ENCODE measurements at places on chromosomes 5 and 9. TPM values are rescaled to one million over a fixed set of nuclear protein-coding genes. Genes with fewer than 3 reads are reported as not detected.
A peak's percentile ranks its signal among the peaks of the same experiment; 100 is the strongest.

Gene DNM1
- total RNA-seq: 0.63 TPM

Gene SLC25A25
- total RNA-seq: 17.1 TPM

Gene CCL19
- total RNA-seq: not detected

Gene FUT7
- total RNA-seq: 1.3 TPM

Gene DIPK1B
- total RNA-seq: not detected

Gene PFN3
- not detected for total RNA-seq

Gene PCDHAC2
- not detected for total RNA-seq

Gene BARHL1
- not detected for total RNA-seq

Gene TLX3
- not detected for total RNA-seq

Gene UNC13B
- 4.6 TPM for total RNA-seq

Gene ACER2
- 1.8 TPM for total RNA-seq

Gene NDUFS4
- 68.5 TPM for total RNA-seq

- no peak for DNase-seq
Observed at GRCh38 chr5:16051246-16051755, 128.3 kb downstream of the MARCHF11 start.

- no peak for DNase-seq
Observed at GRCh38 chr9:132366481-132366880, 11.7 kb upstream of the SETX start.

- DNase-seq: no peak
Observed at GRCh38 chr9:16848179-16848578, 22.3 kb downstream of the BNC2 start.

DNA sequence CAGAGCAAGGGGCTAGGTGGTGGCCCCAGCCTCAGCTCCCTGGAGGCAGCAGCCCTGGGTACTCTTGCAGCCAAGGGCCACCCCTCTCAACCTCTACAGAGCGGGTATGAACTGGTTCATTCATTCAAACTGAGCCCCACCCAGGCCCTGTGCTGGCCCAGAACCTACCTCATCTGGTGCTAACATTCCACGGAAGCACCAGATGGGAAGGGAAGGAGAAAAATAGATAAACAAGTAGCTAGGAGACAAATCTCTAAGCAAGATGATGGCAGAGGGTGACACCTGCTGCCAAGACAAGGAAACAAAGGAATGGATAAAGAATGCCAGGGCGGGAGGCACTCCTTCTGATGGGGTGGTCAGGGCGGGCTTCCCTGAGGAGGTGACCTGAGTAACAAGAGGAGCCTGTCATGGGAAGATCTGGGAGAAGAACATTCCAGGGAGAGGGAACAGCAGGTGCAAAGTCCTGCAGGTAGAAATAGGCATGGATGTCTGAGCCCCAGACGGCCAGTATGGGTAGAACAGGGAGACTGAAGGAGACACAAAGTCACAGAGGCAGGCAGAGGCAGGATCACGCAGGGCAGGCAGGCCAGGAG is 6.1 kb downstream of the ST6GALNAC4 start:
- DNase-seq: no peak

DNA sequence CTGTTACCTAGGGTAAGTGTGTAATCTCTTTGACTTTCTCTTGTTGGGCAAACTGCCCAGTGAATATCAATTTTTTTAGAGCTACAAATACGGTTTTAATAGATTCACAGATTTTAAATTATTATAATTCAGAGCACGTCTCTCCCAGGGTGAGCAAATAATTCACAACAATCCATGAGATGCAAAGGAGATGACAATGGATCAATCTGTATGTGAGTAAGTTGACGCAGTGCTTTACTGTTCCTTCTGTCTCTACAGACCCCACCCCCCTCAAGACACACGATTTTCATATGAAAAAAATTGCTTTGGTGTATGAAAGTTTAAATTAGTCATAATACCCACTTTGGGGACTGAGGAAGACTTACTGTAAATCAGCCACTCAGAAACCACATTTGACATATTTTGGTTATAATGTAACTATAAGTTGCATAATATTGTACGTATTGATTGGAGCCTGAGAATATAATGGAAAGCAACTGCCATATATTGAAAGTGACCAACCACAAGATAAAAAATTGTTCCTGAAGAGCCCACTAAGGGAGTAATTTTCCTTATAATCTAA is 201.7 kb downstream of the BNC2 start:
- DNase-seq: no peak

DNA sequence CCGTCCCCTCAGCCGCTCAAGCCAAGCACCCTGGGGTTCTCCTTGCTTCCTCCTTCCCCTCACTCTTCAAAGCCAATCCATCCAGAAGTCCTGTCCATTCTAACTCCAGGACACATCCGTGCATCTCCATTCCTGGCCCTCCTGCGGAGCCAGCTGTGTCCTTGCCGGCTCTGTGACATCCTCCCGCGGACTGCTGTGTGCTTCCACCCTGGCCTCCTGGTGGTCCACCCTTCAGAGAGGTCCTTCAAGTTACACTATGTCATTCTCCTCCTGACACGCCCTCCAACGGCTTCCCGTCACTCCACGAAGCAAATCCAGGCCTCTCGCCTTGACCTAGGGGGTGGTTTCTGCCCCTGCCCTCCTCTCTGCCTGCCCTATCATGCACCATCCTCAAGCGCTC is 13.0 kb upstream of the SCGB3A1 start:
- no peak for DNase-seq

- DNase-seq: no peak
Observed at GRCh38 chr9:132008855-132009812, 70.5 kb downstream of the MED27 start.

DNA sequence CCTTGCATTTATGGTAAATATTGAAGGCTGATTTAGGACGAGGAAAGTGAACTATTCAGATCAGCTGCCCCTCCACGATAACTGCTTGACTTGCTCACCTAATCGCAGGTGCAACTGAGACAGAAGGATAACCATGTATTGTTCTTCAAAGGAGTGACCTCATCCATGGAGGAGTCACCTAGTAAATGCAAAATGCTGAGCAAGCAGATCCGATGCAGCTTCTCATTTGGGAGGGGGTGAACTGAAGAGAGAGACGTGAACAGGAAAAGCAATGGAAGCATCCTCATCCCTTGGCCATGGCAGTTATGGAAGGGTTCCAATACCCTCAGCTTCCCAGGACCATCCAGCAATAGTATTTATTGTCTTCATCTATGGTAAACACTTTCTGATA is 47.5 kb downstream of the RASGRF2 start:
- DNase-seq: peak; percentile 54

GRCh38 chr9:36433386-36433785 is 33.3 kb upstream of the RNF38 start:
- DNase-seq: no peak

DNA sequence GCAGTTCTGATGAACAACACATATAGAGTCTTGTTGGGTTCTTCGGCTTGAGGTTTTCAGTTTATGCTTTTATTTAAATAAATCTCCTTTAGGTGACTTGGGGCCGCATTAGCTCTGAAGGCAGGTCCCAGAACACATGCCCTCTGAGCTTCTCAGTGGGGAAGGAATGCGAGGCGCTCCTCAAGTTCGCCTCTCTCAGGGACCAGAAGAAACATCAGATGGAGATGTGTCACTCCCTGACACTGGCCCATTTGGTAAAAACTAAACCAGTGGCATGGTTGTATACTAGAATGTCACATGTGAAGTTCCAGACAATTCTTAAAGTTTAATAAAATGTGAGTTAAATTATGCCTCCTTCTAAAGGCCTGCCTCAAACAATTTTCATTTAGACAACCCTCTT is 1.9 kb downstream of the MACROH2A1 start:
- no peak for DNase-seq

- no peak for DNase-seq
Observed at GRCh38 chr5:2864515-2865105, 113.1 kb upstream of the IRX2 start.

- DNase-seq: no peak
Observed at GRCh38 chr5:33439905-33440481, 772 bp upstream of the TARS1 start.

DNA sequence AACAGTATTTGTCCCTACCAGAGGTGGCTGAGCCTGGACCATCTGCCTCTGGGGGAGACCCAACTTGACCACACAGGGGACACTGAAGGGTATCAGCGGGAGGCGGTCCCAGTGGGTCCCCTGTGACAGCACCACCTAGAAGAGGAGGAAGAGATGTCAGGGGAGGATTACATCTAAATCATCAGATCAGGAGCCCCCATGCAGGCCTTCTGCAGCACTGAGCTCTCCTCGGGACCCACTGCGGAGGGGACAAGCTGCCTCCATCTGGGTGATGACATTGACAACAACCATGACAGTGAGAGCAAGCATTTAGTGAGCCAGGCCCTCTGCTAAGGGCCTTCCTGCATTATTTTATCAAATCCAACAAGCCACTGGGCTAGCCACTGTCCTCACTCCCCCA is 12.3 kb downstream of the ORM2 start:
- no peak for DNase-seq

DNA sequence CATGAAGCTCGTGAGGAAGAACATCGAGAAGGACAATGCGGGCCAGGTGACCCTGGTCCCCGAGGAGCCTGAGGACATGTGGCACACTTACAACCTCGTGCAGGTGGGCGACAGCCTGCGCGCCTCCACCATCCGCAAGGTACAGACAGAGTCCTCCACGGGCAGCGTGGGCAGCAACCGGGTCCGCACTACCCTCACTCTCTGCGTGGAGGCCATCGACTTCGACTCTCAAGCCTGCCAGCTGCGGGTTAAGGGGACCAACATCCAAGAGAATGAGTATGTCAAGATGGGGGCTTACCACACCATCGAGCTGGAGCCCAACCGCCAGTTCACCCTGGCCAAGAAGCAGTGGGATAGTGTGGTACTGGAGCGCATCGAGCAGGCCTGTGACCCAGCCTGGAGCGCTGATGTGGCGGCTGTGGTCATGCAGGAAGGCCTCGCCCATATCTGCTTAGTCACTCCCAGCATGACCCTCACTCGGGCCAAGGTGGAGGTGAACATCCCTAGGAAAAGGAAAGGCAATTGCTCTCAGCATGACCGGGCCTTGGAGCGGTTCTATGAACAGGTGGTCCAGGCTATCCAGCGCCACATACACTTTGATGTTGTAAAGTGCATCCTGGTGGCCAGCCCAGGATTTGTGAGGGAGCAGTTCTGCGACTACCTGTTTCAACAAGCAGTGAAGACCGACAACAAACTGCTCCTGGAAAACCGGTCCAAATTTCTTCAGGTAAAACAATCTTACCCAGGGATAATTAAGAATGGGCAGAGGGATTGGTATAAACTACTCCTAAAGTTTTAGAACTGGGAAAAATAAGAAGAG is 12.9 kb downstream of the ITGA1 start:
- peak; percentile 79 for DNase-seq

DNA sequence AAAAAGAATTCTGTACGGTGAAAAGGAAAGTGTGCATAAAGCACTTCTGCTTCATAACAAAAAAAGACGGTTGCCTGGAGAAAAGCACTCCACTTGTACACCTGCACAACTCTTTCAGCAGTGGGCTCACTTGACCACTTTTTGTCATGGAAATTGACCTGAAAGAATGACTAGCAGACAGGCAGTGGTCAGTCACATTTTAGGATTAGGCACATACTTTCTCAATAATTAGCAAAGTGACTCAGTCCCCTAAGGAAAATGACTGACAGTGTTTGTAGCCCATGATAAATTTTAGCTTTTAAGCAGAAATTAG is 169.3 kb downstream of the FANCC start:
- no peak for DNase-seq
